Endothelial cell (in vitro differentiated cells): ENCODE measurements at places on chromosomes 5 and 9.
A peak's percentile ranks its signal among the peaks of the same experiment; 100 is the strongest.

GRCh38 chr5:138978581-138978980, 103.4 kb upstream of the LRRTM2 start:
- DNase-seq: no peak

DNA sequence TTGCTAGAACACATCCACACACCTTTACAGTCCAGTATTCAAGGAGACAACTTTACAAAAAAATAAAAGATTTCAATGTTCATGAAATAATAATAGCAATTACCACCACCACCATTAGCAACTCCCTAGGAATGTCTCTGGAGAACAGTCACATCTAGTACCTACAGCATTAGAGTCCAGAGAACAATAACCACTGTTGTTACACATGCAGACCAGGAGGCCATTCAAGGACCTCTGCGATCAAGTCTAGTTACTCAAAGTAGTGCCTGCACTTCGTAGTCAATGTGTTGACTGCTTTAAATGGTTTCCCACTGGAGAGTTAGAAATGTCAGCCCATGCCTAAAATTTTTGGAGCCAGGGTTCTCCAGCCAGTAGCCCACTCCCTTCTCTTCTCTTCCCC, 244.4 kb downstream of the DEPDC1B start:
- no peak for DNase-seq

DNA sequence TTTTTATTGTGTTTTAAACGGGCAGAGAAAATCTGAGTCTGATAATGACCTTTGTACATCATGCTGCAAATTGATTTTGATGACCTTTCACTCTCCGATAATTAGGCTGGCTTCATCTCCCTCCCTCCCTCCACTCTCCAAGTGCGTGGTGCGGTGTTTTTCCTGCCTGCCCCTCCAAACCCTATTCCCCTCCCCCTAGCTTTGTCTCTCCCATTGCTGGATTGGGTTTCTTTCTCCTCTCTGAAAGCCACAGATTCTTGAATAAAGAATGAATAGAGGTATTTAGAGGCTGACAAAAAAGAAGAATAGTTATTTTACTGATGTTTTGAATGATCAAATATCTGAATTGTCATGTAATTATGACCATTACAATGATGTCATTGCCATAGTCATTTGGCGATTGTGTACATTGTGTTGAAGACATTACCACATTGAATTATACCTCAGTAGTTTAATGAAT, 571.1 kb upstream of the ZNF608 start:
- no peak for DNase-seq

DNA sequence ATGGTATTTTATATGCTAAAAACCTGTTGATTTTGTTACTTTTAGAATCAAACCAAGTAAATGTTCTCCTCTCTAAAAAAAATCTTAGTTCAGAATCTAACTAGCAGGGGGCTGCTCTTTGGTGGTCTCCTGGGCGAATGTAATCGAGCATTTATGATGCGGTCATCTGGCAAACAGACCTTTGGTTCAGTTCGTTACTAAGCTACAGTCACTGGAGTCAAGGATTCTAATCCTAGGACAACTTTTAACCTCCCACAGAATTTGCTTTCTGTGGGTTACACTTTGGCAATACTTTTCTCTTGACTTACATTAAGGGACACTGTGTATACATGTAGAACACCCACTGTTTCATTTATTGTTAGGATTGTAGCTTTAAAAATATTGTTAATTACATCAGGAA, 26.3 kb upstream of the FREM1 start:
- DNase-seq: no peak

- DNase-seq: no peak
Observed at GRCh38 chr5:142671801-142672200, 14.1 kb downstream of the FGF1 start.

GRCh38 chr5:149946118-149946517, 1.5 kb upstream of the PDE6A start:
- DNase-seq: no peak

GRCh38 chr5:158590746-158591300, 508.9 kb downstream of the EBF1 start:
- no peak for DNase-seq

DNA sequence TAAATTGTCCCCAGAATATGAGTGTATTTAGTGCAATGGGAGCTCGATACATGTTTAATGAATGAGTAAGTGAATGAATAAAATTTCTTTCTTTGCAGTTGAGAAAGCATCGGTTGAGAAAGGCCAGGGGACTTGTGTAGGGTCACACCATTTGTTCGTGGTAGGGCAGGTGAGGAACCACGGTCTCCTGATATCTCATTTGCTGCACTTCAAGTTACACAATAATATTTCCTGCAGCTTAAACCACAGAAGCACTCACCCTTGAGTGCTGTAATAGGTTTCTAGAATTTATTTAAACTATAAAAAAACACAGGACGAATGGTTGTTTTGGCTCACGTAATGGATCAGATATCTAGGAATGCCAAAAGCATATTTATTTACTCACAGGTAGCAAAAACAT, 429.8 kb downstream of the SPATA31D1 start:
- DNase-seq: no peak

DNA sequence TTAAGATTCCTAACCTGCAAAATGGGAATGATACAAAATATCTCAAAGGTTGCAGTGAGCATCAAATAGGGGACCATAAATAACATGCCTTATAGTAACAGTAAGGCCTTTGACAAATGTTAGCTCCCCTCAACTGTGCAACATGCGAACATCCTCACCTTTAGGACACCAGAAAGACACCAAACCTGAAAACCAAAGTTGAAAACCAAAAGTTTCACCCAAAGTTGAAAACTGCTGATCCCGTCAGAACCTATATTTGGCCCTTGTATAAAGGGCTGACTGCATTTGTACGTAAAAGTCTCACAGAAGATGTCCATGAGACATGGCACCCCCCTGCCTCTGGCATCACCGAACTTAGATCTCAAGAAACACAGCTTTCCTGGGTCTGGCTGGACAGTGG, 12.1 kb downstream of the CDK5RAP2 start:
- no peak for DNase-seq

- peak; percentile 91 for DNase-seq
Observed at GRCh38 chr9:91681461-91682305, 258.1 kb upstream of the NFIL3 start.

DNA sequence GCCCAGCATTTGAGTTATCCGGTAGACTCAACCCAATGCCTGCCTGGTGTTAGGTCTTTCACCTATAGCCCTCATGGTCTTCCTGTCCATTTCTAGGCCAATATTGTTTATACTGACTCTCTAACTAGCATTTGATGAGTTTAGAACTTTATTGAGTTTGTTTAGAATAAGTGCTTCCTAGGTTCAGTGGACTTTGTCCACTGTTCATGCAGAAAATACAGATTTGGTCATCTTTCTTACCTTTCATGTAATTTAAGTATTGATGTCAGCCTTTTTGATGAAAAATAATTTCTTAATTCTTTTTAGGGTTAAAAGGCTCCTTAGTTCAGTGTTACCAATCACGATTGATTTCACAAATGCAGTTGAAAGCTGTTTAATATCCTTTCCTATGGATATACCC, 22.0 kb downstream of the CYSTM1 start:
- DNase-seq: no peak

DNA sequence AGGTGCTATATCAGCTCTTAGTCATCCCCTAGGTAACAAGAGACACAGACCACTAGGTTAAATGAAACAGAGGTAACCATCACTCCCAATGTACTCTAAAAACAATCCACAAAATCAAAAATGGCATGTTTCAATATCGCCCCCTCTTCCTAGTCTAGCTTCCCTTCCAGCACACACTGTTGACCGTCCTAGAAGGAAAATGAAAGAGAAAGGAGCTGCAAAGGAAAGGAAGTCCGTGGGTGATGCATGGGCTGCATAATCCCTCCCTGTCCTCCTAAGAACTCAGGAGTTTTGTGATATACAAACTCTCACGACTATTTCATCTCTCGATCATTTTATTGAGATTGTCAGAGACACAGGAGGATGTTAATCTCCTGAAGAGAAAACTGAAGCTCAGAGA, 101.6 kb downstream of the RFK start:
- DNase-seq: no peak

DNA sequence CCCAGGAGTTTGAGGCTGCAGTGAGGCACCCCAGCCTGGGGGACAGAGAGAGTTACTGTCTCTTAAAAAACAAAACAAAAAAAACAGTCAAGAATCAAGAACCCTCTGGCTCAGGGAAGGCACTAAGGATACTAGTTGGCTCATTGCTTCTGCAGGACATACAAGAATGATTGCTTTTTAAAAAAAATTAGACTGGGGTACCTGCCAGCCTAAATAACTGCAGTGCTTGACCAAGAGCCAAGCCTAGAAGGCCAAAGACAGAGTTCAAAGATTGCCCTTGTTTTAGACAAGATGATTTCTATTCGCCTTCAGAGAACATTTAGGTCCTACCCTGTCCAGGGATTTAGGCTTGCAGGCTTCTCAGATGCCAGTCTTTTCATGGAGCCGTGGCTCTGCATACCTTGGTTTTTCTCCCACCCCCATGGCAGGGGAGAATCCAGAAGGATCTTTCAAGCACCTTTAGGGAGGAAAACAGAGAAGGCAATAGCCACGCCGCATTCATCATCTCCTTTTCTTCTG, 93.7 kb upstream of the IL6ST start:
- no peak for DNase-seq

- DNase-seq: no peak
Observed at GRCh38 chr5:117497601-117498000, 923.0 kb upstream of the SEMA6A start.

GRCh38 chr9:107486674-107487520, 2.7 kb downstream of the KLF4 start:
- no peak for DNase-seq

DNA sequence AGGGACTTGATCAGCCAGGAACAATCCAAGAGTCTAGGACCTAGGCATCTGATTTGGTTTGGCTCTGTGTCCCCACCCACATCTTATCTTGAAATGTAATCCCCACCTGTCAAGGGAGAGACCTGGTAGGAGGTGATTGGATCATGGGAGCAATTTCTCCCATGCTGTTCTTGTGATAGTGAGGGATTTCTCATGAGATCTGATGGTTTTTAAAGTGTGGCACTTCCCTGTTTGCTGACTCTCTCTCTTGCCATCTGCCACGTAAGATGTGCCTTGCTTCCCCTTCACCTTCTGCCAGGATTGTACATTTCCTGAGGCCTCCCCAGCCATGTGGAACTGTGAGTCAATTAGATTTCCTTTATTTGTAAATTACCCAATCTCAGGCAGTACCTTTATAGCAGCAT, 201.7 kb upstream of the ACTBL2 start:
- no peak for DNase-seq

- DNase-seq: no peak
Observed at GRCh38 chr9:105710638-105711037, 16.3 kb downstream of the TMEM38B start.

GRCh38 chr9:134897584-134898170, 17.1 kb downstream of the FCN2 start:
- DNase-seq: no peak

- no peak for DNase-seq
Observed at GRCh38 chr5:87125766-87126165, 141.9 kb upstream of the RASA1 start.

GRCh38 chr9:90025816-90026215, 421.0 kb downstream of the GADD45G start:
- no peak for DNase-seq

- DNase-seq: no peak
Observed at GRCh38 chr9:676780-677438, 164.6 kb upstream of the DMRT1 start.

- DNase-seq: no peak
Observed at GRCh38 chr5:174736331-174736721, 11.9 kb downstream of the MSX2 start.

DNA sequence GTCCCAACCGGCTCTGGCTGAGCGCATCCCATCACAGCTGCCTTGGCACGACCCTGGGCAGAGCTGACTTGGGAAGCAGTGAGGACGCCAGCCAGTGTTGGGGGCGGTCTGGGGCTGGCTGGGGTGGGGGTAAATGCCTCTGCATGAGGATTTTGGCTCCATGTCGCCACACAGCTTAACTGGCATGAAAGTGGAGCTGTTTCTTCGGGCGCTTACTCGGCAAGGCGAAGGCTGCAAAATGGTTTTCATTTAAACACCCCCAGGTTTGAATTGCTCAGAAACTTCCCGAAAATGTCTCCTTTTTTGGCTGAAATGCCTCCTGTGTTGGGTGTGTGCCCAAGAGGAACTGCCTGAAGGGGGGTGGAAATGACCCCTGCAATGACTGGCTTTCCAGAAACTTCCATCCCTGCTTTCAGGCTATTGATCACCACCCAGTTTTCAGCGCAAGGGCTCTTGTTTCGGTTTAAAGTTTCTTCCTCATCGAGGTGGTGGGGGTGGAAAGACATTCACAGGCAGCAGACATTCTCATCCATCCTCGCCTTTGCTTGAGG, 38.3 kb downstream of the PTGES start:
- no peak for DNase-seq

DNA sequence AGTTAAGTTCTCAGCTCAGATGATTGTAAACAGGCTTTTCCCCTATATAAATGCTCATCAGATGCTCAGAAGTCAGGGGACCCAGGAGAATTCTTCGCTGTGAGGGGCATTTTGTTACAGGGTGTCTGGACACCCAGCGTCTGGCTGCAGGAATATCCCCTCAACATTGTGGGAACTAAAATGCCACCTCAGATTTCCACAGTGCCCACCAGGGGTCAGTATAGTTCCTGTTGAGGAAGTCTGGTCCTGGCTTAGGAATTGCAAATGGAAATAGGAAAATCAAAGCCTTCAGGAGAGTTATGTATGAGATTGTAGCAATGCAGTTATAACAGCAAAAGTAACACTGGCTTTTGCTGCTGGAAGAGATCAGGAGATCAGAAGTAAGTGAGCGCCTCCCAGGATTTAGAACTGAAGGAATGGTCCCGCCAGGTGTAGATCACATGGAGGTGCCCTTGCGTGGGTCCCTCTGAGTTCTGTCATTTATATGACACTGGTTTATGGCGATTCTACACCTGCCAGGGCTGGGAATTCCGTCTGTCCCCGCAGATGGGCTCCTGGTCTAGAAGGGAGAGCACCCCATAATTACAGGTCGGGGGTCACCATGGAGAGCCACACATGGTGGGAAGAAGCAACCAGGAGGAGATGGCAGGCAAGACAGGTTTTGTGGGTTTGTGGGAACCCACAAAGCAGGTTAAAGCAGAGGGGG, 47.1 kb upstream of the CTSL start:
- DNase-seq: peak; percentile 72

GRCh38 chr9:123998970-123999621, 12.5 kb upstream of the LHX2 start:
- no peak for DNase-seq

GRCh38 chr5:155978850-155979249, 348.1 kb upstream of the SGCD start:
- DNase-seq: no peak

GRCh38 chr9:123861086-123861755, 68.7 kb downstream of the DENND1A start:
- no peak for DNase-seq

DNA sequence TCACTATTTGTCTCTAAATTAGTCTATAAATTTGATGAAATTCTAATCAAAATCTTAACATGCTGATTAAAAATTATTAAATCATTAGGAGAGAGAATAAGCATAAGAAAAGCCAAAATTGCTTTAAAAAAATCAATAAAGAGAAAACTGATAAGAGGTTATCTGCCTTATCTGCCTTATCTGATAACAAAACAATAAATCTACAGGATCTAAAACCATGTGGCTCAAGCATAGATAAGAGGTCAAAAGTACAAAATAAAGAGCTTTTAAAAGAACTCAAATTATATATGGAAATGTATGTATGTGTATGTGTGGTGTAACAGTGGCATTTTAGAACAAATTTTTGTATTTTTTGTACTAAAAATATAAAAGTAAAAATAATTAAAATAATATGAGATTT, 18.6 kb downstream of the TRIM14 start:
- DNase-seq: no peak
